Pancreas (tissue), 10 donors: ENCODE measurements at places on chromosomes 16 and 17.

DNA sequence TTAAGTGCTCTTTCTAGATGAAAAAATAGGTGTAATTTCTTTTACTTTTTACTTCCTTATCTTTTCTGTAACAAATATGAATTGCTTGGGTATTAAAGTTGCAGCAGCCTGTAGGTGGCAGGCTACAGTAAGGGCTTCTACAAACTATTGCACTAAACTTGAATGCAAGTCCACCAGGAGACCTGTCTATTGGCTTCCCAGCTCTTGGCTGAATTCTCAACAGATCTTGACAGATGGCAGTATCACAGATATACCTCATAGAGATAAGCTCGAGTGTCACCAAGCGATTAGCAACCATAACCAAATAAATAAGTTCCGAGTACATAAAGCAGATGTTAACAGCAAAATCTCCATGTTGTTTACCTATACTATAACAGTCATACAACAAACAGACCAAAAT, 5.9 kb downstream of the BBS2 start:
- no peak overlapping the region for H3K27ac ChIP-seq
- no peaks in the 10 kb centered on the region for H3K27me3 ChIP-seq
- no peak overlapping the region for H3K4me3 ChIP-seq
- DNase-seq: no peak
- no peaks in the 10 kb centered on the region for H3K36me3 ChIP-seq

DNA sequence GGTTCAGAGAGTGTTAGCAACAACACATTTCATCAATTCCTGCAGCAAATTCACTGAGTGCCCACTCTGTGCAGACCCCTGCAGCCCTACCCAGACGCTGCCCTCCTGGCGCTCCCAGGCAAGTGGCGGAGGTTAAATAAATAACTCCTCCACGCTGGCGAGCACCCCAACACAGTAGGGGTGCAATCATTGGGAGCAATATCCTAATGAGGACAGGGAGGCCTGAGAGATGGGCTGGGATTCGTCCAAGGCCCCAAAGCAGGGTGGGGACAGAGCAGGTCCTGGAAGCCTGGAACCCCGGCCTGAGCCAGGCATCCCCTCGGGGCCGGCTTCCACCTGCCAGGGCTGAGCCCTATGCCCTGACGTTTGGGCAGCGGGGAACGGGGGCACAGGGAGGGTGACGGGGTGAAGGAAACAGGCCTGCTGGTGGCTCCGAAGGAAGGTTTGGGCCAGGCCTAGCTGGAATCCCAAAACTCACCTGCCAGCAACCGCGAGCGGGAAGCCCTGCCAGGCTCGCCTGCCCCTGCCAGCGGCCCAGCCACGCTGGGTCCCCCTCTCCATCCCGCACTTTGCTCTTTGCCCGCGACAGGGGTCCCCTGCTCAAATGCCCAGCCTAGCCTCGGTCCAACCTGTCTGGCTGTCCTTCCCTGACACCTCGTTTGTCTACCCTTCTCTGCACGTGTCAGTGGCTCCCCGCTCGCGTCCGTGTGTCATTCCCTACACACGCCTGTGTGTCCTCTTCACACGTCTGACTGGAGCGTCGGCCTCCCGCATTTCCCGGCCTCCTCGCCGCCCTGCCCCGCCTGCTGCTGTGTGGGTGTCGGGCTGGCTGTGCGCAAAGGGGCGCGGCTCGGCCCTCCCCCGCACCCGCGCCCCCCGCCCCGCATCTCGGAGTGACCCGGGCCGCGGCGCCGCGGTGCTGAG, 721 bp upstream of the BEAN1 start:
- H3K36me3 ChIP-seq: no peaks in the 10 kb centered on the region
- no peak overlapping the region for H3K27ac ChIP-seq
- peak overlapping the region; percentile 35 for H3K4me3 ChIP-seq
- H3K27me3 ChIP-seq: peaks cover 8% of the 10 kb centered on the region

- H3K27me3 ChIP-seq: peaks cover 3% of the 10 kb centered on the region
- H3K4me3 ChIP-seq: no peak overlapping the region
- no peaks in the 10 kb centered on the region for H3K36me3 ChIP-seq
- H3K27ac ChIP-seq: no peak overlapping the region
Measured at GRCh38 chr17:55883149-55883548, 132.3 kb downstream of the PCTP start.

DNA sequence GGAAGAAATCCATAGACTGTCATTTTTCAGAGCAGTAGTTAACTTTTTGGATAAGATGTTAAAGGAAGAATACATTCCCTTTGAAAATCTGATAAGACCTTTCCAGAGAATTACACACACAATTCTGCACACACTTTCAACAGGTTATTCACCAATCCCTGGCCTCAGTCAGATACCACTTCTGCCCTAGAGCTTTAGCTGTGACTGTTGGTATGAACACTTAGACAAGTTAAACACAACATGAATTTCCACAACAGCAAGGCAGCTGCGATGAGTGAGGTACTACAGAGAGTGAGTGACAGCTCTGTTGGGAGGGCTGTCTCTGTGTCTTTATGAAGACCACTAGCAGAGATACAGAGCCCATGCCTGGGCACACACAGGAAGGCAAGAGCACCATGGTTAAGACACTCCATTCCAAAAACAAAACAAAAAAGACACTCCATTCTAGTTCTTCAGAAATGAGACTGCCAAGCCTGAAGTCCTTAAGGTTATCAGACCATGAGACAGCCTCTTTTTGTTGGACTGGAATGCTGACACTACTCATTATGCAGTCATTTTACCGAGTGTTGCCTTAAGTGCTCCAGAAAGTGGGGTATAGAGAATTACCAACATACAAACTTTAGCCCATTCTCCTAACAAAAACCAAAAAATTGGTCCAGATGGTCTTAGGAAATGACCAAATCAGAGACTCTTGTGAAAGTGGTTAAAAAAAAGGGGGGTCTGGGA, 42.4 kb downstream of the TOM1L2 start:
- no peak overlapping the region for H3K27ac ChIP-seq
- DNase-seq: no peak
- no peaks in the 10 kb centered on the region for H3K27me3 ChIP-seq
- H3K36me3 ChIP-seq: no peaks in the 10 kb centered on the region
- peaks cover 17% of the 10 kb centered on the region for H3K4me1 ChIP-seq

- DNase-seq: no peak
- no peak overlapping the region for H3K27ac ChIP-seq
- no peak overlapping the region for H3K4me3 ChIP-seq
- no peaks in the 10 kb centered on the region for H3K27me3 ChIP-seq
- H3K36me3 ChIP-seq: no peaks in the 10 kb centered on the region
Measured at GRCh38 chr17:69466905-69467667, 52.6 kb downstream of the MAP2K6 start.
